ENCODE measurements at places on chromosomes 3 and 15. TPM values are rescaled to one million over a fixed set of nuclear protein-coding genes. Genes with fewer than 3 reads are reported as not detected.

The POLQ gene
- 1.0 TPM for total RNA-seq

GRCh38 chr3:147807776-147808175 lies 398.6 kb downstream of the ZIC1 start:
- no peaks in the 10 kb centered on the region for H3K36me3 ChIP-seq
- no peaks in the 10 kb centered on the region for H3K27me3 ChIP-seq
- no peaks in the 10 kb centered on the region for H3K4me1 ChIP-seq
- no peak for DNase-seq
- H3K27ac ChIP-seq = no peak overlapping the region

GRCh38 chr3:106711650-106712049 lies 665.6 kb upstream of the CCDC54 start:
- no peaks in the 10 kb centered on the region for H3K36me3 ChIP-seq
- H3K4me3 ChIP-seq = no peak overlapping the region
- H3K4me1 ChIP-seq = no peaks in the 10 kb centered on the region
- DNase-seq = no peak

DNA sequence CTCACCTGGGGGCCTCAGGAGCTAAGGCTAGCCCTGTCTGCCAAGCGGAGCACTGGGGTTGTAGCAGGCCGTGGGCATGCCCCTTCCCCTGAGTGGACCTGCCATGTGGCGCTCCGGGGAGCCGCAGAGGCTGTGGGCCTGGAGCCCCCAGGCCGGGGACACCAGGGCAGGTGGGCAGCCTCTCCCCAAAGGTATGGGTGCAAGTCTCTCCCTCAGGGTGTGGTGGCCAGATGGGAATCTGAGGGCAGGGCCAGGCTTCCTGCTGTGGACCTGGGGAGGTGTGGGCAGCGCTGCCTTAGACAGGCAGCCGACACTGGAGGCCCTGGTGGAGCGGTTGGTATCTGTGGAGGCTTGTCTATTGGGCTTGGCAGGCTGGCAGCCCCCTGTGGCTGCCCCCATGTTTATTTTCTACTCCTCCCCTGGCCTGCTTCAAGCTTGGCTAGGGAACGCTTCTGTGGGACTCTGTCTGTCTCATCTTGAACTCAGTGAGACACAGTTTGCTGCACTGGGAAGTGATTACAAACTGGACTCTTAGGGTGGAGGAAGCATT lies 5.9 kb downstream of the ACVR2B start:
- no peaks in the 10 kb centered on the region for H3K36me3 ChIP-seq
- H3K4me1 ChIP-seq = peaks cover 13% of the 10 kb centered on the region
- H3K27ac ChIP-seq = peak overlapping the region; percentile 56
- H3K27me3 ChIP-seq = no peaks in the 10 kb centered on the region

DNA sequence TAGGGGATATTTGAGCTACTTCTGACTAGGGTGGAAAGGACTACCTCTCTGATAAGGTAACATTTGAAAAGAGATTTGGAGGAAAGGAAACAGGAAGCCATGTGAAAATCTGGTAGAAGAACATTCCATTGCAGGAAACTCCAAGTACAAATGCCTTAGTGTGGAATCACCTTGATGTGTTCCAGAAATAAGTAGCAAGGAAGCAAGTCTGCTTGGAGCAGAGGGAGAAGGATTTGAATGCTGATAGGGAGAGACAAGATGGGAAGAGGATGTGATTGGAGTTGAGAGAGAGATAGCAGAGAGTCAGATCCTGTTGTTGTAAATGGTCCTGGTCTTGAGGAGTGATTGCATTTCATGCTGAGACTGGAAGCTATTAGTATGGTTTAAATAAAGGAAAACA lies 335.1 kb upstream of the DCBLD2 start:
- no peak for DNase-seq
- H3K27ac ChIP-seq = no peak overlapping the region
- H3K4me3 ChIP-seq = no peak overlapping the region
- no peaks in the 10 kb centered on the region for H3K27me3 ChIP-seq
- H3K4me1 ChIP-seq = no peaks in the 10 kb centered on the region
- no peaks in the 10 kb centered on the region for H3K36me3 ChIP-seq

All from prostate gland (tissue), 2 donors.